ENCODE measurements at places on chromosomes 16 and 17.

- no peak for DNase-seq
Measured at GRCh38 chr16:77888871-77889270, 100.5 kb downstream of the VAT1L start.

- no peak for DNase-seq
Measured at GRCh38 chr16:22681554-22682291, 132.2 kb upstream of the HS3ST2 start.

DNA sequence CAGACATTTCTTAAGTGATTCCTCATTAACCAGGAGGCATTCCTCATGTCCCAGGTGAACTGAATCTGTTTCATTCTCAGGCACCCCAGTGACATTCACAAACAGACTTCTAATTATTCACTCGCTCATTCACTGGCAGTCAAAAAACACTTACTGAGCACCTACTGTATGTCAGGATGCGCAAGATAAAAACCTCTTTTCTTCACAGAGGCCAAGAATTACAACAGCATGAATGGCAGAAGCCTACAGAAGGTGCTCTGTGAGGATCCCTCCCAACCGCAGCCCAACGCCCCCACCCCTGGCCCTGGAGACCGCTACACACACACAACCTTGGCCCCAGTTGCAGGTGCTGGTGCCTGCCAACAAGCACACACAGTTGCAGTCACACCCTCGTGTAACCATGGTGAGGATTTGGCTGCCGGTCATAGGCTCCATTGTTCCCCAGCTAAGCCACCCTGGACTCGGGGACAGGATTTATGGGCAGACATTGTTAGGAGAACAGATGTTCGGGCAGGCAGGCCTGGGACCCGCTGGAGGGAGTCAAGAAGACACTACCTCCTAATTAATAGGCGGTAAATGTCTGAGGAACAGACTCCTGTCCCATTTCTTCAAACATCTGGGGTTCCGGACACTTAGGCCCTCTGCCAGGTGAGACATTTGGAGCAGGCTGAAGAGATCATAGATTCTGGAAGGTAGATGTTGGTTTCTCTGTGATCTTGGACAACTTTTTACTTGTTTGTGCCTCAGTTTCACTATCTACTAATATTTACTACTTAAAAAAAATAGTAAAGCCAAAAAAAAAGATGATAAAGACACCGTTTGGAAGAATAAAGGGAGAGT is 43.2 kb downstream of the CUEDC1 start:
- DNase-seq: no peak

- no peak for DNase-seq
Measured at GRCh38 chr17:30346221-30346795, 12.5 kb upstream of the TMIGD1 start.

DNA sequence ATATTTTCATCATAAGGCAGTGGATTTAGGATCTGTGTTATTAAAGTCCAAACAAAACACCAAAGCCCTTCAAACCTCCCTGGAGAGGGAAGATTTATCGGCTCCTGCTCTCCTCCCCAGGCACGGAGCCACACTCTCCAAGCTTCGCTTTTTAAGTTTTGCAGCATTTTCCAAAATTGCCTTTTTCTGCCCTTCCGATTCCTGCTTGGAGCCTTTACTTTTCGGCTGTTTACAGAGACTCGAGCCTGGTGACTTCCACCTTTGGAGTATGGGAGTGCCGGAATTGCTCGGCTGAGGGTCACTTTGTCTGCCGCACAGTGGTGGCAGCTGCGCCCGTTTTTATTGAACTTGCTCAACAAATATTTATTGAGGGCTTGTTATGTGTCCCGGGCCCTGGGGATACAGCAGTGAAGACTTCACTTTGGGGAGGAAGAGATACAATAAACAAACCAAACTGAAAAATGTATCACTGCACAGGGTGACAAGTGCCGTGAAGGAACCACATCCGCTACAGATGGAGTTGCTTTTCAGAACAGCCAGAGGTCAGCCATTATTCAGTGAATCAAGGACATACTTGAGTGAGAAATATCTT is 185.5 kb downstream of the NTN1 start:
- DNase-seq: no peak

- DNase-seq: no peak
Measured at GRCh38 chr17:16255481-16255921, 38.5 kb downstream of the PIGL start.

GRCh38 chr17:59378675-59379074 is 47.2 kb downstream of the YPEL2 start:
- DNase-seq: no peak

Data from common myeloid progenitor, CD34-positive (primary cell).